ENCODE measurements at places on chromosomes 12 and 14.

DNA sequence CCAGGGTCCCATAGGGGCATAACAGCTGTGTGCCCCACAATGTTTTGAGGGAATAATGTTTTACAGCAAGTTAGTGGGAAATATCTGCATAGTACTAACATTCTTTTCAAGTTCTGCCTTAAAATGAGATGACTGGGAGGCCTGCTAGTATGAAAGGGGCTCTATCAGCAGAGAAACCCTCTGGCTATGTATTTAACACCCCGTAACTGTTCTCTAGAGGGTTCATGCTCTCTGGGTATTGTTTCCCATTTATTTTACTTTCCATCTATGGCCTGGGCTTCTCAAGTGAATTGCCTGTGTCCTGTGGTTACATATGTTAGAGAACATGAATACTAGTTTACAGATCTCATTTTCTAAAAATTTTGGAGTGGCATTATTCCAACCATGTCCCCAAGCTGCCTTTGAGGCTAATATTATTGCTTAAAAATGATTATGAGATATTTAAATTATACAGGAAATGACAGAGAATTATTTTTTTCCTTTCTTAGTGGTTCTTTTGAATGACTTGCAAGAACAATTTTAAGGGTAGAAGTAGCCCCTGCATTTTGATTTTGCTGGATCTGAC lies 37.5 kb downstream of the GNG2 start:
- DNase-seq = no peak

GRCh38 chr12:30862486-30862885 lies 64.1 kb upstream of the TSPAN11 start:
- DNase-seq = no peak

- DNase-seq = no peak
Observed at GRCh38 chr12:105069936-105070702, 14.1 kb downstream of the ALDH1L2 start.

GRCh38 chr12:63848450-63848849 lies 4.0 kb downstream of the SRGAP1 start:
- no peak for DNase-seq

GRCh38 chr12:97308576-97309198 lies 153.9 kb upstream of the RMST start:
- no peak for DNase-seq

DNA sequence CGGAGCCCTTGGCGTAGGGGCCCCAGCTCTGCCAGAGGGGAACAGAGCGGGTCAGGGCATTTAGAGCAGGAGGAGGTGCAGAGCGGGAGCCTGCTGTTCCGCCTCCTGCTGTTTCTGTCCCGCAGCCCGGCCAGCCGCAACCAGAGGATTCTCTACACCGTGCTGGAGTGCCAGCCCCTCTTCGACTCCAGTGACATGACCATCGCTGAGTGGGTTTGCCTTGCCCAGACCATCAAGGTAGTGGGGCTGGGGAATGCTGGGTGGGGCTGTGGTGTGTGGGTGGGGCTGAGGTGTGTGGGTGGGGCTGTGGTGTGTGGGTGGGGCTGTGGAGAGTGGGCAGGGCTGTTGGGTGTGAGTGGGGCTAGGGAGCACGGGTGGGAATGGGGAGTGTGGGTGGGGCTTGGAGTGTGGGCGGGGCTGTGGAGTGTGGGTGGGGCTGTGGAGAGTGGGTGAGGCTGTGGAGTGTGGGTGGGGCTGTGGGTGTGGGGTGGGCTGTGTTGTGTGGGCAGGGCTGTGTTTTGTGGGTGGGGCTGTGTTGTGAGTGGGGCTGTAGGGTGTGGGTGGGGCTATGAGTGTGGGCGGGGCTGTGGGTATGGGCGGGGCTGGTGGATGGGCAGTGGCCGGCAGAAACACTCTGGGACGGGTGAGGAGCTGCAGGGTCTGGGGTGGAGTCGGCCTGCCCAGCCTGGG lies 8.0 kb downstream of the ASPG start:
- no peak for DNase-seq

DNA sequence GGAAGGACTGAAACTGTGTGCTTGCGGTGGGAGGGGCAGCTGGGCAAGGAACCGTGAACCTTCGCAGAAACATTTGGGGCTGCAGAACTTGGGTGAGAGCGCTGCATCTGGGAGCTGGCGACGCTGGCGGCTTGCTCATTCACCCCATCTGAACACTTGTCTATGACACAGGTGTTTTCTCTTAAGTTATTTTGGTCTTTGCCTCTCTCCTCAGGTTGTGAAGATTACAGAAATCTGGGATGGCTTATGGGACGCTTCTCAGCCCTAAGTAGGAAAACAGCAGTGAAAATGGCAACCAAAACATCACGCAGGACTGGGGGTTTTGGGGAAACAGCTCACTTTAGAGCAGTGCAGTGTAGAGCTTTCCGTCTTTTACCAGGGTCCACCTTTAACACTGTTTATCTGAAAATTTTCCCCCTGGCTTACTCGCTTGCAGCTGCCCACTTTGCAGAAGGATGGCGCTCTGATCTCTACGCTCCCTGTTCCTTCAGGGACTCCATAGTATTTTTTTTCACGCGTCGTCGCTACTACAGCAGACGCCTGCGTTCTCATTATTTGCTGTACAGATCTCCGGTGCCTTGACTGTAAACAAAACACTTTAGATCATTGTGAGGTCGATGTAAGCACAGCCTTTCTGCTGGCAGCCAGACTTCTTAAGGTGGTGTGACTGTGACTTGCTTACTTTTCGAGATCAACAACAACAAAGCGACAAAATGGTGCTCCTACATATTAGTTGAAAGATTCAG lies 2.7 kb upstream of the CDKN1B start:
- DNase-seq = no peak
